ENCODE measurements at places on chromosomes 5 and 9.
A peak's percentile ranks its signal among the peaks of the same experiment; 100 is the strongest.

GRCh38 chr5:167889276-167889675, 402.2 kb upstream of the WWC1 start:
- no peak for DNase-seq

- DNase-seq = no peak
Measured at GRCh38 chr5:81313686-81314085, 12.3 kb downstream of the ZCCHC9 start.

DNA sequence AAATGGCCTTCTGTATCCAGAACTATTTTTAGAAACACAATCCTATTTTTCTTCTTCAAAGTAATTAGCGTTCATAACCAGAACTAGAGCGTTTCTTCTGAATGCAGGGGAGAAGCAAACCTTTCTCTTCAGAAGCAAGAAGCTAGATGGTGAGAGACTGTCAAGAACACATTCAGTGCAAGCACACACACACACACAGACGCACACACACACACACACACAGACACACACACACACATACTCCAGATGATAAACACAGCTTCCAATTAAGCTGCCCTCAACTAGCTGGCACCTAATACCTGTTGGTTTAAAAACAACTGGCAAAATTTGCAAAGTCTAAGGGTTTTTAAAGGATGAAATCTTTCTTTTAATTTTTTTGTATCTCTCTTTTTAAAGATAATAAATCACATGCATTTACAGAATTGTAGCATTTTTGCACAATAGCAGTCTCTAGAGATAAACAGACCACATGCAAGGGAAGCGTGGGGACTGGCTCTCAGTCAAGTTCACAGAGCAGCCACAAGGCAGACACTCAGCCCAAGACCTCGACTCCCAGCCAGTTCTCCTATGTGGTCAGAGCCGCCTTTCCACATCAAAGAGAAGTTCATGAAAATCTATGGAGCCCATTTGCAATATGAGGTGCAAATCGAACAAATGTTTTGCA, 138.5 kb downstream of the TTLL11 start:
- no peak for DNase-seq

DNA sequence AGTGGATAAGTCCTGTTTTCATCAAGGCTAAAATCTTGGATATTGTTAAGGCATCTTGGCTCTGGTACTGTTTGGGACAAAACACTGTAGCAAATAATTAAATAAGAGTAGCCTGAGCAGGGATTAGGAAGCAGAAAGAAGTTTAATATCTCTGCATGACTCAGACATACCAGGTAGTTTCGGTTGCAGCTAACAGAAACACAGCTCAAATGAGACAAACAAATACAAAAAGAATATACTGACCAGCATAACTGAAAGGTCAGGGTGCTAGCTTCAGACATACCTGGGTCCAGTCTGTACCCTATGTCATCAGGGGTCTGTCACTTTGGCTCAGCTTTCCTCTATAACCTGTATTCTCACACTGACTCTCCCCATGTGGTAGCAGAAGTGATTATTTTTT, 156.4 kb upstream of the MAP3K1 start:
- DNase-seq = no peak

DNA sequence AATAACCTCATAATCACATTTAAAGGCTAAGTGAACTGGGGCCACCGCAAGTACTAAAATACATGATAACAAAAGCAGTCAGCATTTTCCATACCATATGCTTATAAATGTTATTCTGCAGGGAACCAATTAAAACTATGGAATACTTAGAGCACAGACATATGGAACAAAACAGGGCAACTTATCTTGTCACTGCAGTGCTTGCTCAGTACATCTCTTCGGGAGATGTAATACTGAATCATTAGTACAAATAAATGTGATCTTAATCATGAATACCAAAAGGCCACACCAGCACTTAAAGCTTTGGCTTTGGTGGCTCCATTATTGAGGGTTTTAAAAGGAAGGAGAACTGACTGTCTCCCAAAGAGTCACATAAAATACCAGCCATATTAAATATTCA, 32.1 kb downstream of the PRUNE2 start:
- no peak for DNase-seq

GRCh38 chr5:156879665-156880285, 29.7 kb downstream of the PPP1R2B start:
- no peak for DNase-seq

- DNase-seq = no peak
Measured at GRCh38 chr5:84255315-84255714, 129.4 kb downstream of the EDIL3 start.

- DNase-seq = no peak
Measured at GRCh38 chr5:111741278-111741677, 15.7 kb downstream of the NREP start.

DNA sequence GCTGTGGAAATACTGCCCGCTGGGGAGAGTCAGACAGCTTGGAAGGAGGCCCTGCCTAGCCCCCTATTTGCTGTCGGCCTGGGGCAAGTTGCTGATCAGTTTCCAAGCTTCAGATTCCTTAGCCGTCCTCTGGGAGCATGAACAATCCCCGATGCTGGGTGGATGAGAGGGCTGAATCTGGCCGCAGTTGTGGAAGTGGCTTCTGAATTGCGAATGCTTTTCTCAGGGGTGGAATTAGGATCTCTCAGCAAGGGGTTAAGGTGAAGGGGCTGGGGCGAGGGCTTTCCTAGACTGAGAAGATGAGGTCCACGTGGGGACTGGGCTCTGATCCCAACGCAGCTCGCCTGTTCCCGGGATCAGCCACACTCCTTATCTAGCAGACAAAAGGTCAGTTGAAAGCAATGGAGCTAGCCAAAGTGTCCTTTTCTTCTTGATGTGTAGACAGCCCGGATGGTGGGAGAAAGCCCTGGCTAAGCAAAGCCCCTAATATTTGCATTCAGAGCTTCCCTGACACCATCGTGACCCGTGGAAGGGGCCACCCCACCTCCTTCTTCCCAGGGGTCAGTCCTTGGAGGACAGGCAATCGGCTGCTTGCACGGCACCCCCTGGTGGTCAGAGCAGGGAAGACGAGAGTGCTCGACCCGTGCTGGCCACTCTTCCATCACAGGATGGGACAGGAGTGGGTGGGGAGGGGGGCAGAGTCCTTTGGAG, 54.9 kb downstream of the COL15A1 start:
- peak; percentile 56 for DNase-seq

DNA sequence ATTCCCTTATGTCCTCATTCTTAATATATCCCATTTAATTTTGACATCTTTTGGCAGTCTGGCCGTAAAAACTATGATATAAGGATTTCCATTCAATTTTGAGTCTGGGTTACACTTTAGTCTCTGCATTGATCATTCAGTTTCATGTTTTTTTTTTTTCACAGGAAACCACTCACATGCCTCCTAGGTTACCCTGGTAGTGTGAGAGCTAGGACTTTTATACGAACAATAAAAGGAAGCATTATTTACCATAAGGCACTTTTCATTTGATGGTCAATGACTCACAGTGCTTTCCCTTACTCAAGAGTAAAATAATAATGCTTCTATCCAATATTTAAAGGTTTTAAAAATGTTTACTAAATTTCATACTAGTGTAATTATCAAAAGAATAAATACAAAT, 16.4 kb upstream of the DMAC1 start:
- DNase-seq = no peak

DNA sequence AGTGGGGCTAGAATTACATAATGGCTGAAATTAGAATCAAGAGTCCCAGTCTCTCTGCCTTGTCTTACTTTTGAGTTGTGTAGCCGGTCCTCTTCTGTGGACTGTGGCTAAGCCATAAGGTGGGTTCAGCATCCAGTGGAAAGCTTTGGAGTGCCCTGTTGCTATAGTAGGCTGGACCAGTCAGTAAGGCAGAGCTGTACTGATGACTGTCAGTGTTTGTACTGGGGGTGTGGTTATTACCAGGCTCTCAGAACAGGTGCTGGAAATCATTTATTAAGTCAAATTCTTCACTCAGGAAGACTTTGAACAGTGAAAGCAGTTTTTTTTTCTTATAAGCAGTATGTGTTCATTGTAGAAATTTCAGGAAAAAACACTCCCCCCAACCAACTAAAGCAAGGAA, 129.4 kb downstream of the ZSWIM6 start:
- DNase-seq = no peak

GRCh38 chr9:135090547-135090946, 3.1 kb downstream of the OLFM1 start:
- no peak for DNase-seq

DNA sequence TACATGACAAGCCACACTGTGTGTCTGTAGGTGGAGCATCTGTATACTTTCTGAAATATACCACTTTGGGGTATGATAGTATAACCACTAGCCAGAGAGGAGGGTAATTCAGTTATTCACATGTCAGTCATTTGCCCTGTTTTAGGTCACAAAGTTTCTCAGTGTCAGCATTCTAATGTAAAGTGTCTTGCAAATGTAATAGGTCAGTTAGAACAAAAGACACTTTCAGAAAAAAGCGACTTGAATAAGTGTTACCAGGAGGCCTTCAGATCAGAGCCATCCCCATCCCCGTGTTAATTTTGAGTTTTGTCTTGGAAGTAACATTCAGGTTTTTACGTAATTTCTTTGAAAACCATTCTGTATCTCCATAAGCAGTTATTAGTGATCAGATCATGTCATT, 33.7 kb downstream of the TTC1 start:
- no peak for DNase-seq

- DNase-seq = no peak
Measured at GRCh38 chr9:99040911-99041582, 63.9 kb upstream of the TGFBR1 start.

DNA sequence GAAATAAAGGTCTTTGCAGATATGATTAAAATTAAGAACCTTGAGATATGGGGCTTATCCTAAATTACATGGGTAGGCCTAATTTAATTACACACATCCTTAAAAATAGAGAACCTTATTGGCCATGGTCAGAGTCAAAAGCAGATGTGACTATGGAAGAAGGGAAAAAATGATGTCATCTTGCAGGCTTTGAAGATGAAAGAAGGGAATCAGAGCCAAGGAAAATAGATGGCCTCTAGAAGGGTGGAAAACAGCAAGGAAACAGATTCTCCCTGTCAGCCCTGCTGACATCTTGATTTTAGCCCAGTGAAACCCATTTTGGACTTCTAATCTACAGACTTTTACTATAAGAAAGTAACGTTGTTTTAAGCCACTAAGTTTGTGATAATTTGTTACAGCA, 37.6 kb upstream of the KCNN2 start:
- DNase-seq = no peak

DNA sequence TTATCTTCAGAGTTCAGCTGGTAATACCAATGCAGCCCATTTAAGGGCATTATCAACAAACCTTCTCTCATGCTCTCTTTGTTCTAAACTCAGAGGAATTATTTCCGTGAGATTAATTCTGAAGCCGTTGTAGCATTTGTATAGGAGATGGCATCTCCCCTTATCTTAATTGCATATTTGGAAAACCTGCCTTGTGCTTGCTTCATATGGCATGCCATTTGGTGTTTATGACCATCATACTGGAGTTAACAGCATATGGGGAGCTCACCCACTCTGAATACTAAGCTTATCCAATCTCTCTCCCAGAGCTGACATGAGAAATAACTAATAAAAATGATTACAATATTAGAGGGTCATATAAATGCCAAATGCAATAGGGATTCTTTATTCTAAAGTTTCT, 243.2 kb downstream of the BRINP1 start:
- DNase-seq = no peak

DNA sequence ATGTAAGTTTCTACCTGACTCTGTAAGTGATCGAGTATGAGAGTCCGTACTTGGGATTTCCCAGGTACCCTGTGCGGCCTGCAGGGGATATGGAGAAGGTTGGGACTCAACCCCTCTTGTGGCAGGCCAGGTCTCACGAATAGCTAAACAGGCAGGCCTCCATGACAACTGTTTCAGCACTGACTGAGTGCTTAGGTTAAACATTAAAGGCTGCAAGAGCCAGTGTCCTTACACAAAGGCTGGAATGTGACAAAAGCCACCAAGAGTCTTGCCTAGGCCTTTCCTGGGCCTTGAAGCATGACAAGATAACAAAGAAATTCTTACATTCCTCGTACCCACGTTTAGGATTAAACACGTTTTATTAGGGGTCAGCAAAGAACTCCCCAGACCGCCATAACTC, 58.6 kb downstream of the THBS4 start:
- DNase-seq = no peak

GRCh38 chr5:20618340-20618739, 630.3 kb upstream of the CDH18 start:
- DNase-seq = no peak

GRCh38 chr5:38347040-38347763, 88.8 kb downstream of the EGFLAM start:
- no peak for DNase-seq

GRCh38 chr5:129118405-129118804, 23.9 kb downstream of the ISOC1 start:
- no peak for DNase-seq

- DNase-seq = no peak
Measured at GRCh38 chr9:91500509-91501014, 76.9 kb upstream of the NFIL3 start.

GRCh38 chr9:120389300-120389699, 190.7 kb downstream of the CDK5RAP2 start:
- DNase-seq = no peak

- no peak for DNase-seq
Measured at GRCh38 chr9:104836235-104836634, 72.3 kb downstream of the NIPSNAP3B start.

GRCh38 chr5:54254482-54255198, 55.7 kb downstream of the ARL15 start:
- DNase-seq = no peak

DNA sequence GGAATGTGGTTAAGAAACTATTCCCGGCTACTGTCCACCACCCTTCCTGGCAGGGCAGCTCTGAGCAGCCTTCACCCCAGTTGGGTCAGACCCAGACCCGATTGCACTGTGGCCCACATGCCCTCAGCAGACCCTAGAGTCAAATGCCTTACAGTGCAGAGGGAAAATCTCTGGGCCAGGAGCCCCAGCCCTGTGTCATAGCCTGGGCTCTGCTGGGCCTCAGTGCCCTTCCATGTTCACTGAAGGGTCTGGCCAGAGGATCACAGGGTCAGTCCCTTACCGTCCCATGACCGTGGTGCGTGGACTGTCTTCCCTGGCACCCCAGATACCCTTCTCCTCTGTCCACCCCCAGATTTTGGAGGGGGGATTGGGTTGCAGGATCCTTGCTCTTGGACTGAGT, 73.5 kb upstream of the COL5A1 start:
- DNase-seq = no peak

DNA sequence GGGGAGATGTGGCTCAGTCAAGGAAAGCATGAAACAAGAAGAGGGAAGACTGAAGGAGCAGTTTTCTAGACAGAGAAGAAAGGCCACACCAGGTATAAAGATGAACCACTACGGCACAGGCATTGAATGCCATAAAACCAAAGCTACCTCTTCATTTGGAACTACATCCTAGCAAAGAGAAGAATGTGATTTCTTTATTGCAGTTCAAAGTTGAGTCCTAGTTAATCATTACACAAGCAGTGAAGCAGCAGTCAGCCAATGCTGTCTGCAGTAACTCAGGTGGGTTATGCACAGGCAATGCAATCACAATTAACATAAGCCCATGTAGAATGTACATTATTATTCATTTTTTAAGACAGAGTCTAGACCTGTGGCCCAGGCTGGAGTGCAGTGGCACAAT, 21.7 kb upstream of the PCAT7 start:
- no peak for DNase-seq

DNA sequence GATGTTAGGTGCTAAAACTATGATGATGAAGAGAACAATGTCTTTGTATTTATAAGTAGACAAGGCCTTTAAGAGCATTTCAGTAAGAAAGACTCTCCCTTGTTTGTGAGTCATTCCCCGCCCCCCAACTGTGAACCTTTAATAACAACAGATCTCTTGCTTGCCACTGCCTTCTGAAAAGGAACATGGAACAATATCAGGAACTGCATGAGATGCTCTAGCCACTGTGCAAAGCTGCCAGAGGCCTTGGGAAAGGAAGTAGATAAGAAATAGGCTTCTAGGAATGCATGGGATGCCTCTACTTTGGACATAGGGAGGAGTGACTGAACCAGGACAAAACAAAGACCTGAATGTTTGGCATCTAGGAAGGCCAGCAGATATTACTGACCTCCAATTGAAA, 296.1 kb upstream of the MPDZ start:
- no peak for DNase-seq

Measured in C1 segment of cervical spinal cord (tissue), 14 donors.